Esophagus mucosa (tissue), 1 donor: ENCODE measurements at places on chromosomes 11 and 22. TPM values are rescaled to one million over a fixed set of nuclear protein-coding genes. Genes with fewer than 3 reads are reported as not detected.

MTNR1B gene
- total RNA-seq: not detected

MFRP gene
- total RNA-seq: not detected

DKK3 gene
- 21.2 TPM for total RNA-seq

RIBC2 gene
- total RNA-seq: 0.64 TPM

GNAZ gene
- 0.76 TPM for total RNA-seq

ANO9 gene
- total RNA-seq: 12.8 TPM

CHEK1 gene
- total RNA-seq: 14.7 TPM

ADORA2A gene
- not detected for total RNA-seq

KCTD14 gene
- 2.3 TPM for total RNA-seq

DNA sequence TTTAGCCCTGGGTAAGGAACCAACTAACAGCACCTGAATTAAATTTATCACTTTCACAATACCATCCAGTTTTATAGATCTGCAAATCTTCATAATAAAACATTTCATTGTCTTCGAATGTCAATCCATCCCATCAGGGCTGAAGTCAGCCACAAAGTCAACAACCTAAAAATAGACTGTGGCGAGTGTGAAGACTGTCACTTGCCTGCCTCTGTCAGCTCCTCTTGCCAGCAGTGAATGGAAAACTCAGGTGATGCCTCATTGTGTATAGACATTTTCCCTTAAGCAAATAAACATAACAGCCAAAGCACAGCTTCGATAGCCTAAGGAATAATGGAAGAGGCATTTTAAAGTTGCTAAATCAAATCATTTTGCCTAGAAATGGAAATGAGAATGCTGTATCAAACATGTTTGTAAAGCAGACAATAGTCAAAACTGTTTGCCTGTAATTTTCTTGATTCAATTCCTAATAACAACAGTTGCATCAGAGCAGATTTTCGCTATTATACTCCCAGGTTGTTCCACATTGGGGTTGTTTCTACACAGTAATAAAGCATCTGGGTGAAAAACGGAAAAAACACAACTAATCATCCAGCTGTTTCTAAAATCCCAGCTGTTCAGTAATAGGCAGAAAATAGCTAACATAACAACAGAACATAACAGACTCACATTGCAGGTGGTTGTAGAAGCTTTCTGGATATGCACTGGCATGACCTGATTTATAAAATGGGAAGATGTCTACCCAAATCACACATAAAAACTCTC is 15.7 kb downstream of the KCNA4 start:
- no peak for ATAC-seq

DNA sequence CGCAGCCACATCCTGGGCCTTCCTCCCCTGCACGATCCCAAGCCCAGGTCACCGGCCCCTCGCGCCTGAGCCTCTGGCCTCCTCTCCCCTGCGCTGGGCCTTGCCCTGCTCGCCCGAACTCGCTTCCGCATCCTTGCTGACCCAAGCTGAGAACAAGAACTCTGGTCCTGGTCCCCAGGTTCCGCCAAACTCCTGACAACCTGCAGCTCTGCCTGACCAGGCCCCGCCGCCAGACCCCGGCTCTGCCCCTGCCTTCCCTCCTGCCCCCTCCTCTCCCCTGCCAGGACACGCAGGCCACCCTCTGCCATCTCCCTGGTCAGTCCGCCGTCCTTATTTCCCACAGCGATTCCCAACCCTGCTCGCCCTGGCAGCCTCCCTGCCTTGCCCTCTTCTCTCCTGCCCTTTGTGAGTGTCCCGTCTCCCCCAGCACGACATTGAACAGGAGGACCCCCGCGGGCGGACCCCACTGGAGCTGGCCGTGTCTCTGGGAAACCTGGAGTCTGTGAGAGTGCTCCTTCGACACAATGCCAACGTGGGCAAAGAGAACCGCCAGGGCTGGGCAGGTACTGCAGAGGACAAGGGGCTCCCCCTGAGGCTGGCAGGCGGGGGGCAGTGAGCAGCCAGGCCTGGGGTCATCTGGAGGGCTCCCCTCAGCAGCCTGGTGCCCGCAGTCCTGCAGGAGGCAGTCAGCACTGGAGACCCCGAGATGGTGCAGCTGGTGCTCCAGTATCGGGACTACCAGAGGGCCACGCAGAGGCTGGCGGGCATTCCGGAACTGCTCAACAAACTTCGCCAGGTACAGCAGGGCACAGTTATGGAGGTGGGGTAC is 762 bp downstream of the ANKRD13D start:
- no peak for ATAC-seq

- ATAC-seq: no peak
These were observed 133.0 kb upstream of the C11orf58 start for GRCh38 chr11:16605389-16605893.

DNA sequence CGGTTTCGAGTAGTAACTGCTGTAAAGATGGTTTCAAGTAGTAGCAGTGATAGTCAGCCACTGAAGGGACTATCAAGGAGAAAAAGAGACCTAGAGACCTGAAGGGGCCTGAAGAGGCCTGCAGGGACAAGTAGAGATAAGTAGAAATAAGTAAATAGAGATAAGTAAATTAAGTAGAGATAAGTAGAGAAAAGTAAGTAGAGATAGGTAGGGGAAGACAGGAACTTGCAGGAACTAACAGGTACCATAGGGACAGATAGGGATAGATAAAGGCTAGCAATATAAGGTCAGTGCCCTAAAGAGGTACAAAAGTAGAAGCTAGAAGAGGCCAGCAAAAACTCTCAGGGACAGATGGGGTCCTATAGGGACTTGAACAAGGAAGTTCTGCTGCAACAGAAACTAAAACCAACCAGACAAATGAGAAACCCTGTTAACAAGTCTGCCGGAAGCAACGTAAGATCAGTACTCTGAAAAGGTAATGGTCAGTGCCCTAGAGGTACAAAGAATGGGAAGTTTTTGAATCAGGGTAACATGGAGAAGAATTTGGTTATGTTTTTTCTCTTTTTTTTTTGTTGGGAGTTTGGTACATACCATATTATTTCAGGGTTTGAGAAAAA is 9.6 kb upstream of the SC5D start:
- ATAC-seq: no peak

DNA sequence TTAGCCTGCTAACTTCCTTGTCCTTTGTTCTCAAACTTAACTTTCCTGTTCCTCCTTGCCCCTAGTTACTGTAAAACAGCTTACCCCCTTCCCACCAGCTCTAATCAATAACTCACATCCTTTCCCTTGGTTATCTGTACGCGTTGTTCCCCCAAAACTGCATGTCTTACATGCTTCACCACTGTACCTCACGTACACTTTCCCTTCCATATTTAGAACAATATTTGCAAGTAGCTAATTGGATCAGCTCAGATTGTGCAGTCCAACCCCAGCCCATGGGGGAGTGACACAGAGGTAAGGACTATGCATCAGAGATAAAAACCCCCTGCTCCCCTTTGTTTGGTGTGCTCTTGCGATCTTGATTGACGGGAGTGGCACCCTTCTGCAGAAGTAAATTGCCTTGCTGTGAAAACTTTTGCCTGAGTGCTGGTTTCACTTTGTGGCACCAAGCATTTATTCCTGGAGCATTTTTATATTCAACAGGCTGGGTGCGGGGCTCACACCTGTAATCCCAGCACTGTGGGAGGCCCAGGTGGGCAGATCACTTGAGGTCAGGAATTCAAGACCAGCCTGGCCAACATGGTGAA is 30.9 kb downstream of the MIF start:
- ATAC-seq: no peak

DNA sequence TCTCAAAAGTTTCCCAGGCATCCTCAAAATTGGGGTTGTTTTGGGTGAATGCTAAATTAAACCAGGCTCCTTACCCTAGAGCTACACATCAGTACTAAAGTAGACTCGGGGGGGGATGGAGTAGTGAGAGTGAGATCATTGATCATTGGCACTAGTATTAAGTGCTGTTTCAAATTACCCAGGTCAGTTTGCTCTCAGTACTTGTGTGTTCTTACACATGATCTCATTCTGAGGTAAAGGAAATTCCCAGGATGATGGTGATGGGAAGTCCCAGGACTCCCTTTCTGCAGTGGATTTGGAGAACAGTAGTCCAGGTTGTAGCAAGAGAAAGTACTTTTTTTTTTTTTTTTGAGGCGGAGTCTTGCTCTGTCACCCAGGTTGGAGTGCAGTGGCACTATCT is 12.5 kb downstream of the RBM4 start:
- peak; percentile 11 for ATAC-seq

GRCh38 chr11:130049328-130049771 is 20.3 kb upstream of the APLP2 start:
- no peak for ATAC-seq

DNA sequence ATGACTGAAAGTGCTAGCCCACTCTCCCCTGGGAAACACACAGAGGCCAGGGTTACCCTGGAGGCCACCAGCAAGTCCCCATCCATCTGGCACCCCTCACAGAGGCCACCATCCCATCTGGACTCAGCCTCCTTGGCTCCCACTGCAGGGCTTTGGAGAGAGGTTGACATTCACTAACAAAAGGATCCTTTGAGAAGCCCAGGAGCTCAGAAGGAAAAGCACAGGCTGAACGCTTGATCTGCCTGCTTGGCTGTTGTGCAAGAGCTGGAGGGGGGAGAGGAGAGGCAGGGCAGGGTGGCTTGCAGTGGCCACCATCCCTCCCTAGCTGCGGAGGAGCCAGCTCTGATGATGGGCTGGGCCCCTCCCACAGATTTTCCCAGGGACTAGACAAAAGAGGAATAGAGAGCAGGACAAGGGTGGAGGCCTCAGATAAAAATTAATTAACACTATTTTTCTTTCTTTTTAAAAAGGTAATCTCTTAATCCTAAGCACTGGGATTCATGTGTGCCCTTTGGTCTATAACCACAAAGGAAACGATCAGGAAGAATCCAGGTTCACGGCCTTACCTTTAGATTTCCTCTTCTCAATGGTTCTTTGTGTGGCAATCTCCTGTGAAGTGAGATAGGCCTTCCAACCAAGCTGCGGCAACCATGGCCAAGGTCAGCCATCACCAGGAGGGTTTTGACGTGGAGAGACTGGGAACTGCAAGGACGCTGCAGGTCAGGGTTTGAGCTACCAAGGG is 154.7 kb downstream of the BARX2 start:
- ATAC-seq: peak; percentile 24

DNA sequence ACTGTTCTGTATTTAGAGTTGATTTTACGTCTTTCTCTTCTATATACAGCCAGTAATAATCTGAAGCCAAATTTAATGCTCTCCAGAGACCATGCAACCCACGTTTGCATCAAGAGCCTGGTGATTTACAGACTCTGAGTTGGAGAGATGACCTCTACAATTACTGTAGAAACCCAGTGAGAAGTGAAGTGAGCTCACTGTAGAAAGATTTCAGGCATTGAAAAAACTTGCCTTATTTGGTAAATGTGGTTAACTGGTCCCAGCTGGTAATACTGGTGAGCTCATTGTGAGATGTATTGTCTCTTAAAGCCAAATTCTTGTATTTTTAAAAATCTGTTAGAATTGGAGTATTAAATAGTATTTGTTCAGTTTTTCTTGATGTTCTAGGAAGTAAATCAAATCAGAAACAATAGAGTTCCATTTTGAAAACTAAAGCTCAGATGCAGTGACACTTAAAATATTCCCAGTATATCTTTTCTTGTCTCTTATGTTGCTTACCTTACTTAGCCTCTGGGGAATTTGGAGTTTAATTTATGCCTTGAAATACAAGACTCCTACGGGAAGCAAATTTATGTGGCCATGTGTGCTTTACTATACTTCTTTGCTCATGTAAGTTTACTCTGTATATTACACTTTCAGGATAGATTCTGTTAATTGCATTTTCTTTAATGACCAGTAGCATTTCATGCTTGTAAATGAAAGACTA is 189.9 kb downstream of the ARHGAP42 start:
- ATAC-seq: no peak

DNA sequence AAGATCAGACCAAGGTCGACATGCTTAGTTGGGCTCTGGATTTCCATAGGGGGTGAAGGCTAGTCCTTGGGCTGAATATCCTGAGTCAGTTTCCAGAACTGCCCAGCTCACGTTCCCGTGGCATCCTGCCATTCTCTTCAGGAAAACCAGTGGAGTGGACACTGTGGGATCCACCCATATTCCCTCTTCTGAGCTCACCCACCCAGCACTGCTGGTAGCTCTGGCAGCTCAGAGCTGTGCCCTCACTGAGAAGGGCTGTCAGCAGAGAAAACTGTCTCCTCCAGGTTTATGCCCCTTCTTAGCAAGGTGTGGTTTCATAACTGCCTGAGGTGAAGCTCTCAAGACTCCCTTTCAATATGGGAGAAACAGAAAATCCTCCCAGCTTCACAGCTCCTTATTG is 111.7 kb downstream of the GGTLC2 start:
- no peak for ATAC-seq

DNA sequence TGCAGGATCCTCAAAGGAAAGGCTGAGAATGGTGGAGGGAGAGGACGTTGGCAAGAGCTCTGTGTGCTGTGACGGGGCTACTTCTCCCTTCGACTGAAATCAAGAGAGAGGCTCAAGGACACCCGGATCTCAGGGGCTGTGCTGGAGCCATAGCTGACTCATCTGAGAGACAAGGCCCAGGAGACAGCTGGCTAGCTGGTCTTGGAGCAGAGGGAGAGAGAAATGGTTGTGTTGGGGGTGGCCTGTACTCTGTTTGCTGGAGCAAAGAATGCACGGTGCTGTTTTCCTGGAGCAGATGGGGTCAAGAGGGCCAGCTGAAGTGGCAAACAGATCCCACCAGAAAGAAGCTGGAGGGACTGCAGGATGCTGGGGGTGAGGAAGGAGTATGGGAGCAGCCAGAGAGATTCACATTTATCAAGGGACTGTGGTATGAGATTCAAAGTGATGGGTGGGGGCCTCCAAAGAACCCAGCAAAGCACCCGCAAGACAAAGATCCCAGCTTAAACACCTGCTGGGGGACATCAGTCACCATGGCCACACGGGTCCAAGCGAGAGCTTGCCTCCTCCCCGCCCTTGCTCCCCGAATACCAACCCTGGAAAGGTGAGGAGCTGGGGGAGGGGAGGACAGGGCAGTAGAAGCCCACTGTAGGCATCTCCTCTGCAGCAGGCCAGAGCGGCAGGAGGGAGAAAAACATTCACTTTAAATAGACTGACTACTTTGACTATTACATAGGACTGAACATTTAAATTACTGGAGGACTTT is 40.8 kb downstream of the MAP6 start:
- no peak for ATAC-seq

- no peak for ATAC-seq
These were observed 5.2 kb upstream of the DNAJB7 start for GRCh38 chr22:40867109-40867508.

GRCh38 chr11:70140711-70141485 is 62.2 kb upstream of the FADD start:
- ATAC-seq: no peak

GRCh38 chr22:50046019-50046415 is 12.1 kb downstream of the TTLL8 start:
- ATAC-seq: peak; percentile 21

DNA sequence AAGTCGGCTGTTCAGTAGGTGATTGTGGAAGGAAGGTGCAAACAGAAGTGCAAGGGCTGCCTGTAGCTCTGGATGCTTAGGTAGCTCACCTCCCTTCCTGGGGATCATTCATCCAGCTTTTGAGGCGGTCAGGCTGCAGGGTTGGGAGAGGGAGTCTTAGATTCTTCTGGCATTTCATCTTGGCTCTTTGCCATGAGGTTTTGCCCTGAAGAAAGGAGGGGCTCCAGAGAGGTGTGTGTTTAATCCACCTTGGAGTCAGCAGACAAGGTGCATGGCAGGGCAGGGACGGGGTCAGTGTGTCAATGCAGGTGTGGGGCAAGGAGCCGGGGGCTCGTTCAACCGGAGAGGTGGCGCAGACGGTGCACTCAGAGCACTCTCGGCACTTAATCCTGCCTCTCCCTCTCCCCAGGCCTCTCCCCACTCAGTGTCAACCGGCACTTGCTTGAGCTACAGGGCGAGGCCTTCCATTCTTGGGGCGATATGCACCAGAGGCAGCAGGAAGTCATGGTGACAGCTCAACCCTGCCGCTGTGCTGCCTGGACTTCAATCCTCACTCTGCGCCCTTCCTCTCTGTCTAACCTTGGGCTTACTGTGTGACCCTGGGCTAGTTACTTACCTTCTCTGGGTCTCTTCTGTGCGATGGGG is 7.2 kb downstream of the ADAMTS15 start:
- peak; percentile 95 for ATAC-seq
